A549 treated with RU486 at 1 μM for 4 hours (cell line): ENCODE measurements at places on chromosomes 4 and X. TPM values are rescaled to one million over a fixed set of nuclear protein-coding genes. Genes with fewer than 3 reads are reported as not detected.

ZRSR2 gene
- 9.8 to 13.3 TPM (median 11.3 TPM) in 5 replicates for total RNA-seq

BMPR1B gene
- 6.3 to 9.4 TPM (median 7.4 TPM) in 5 replicates for total RNA-seq

MAGEB6B gene
- total RNA-seq: not detected in 5 replicates

TCEANC gene
- total RNA-seq: 0.53 to 0.80 TPM (median 0.73 TPM) in 5 replicates

CDKL2 gene
- total RNA-seq: 0.34 to 0.93 TPM (median 0.71 TPM) in 5 replicates

PACRGL gene
- total RNA-seq: 11.3 to 16.2 TPM (median 13.2 TPM) in 5 replicates

SLC34A2 gene
- total RNA-seq: 0.05 TPM in 3 of 5 replicates, not detected in the others

RCHY1 gene
- total RNA-seq: 7.6 to 19.3 TPM (median 16.0 TPM) in 5 replicates

ABLIM2 gene
- total RNA-seq: 0.54 to 0.88 TPM (median 0.58 TPM) in 5 replicates

CLDN34 gene
- not detected in 5 replicates for total RNA-seq

TLR2 gene
- 0.08 to 0.37 TPM (median 0.18 TPM) in 4 of 5 replicates, not detected in the other for total RNA-seq

RGS12 gene
- 6.4 to 11.1 TPM (median 10.4 TPM) in 5 replicates for total RNA-seq

SSX2 gene
- not detected in 5 replicates for total RNA-seq

HPGD gene
- total RNA-seq: 43.8 to 58.1 TPM (median 51.3 TPM) in 5 replicates

RAB39B gene
- 0.62 to 0.94 TPM (median 0.64 TPM) in 5 replicates for total RNA-seq

TCEAL7 gene
- not detected in 5 replicates for total RNA-seq

TXLNG gene
- 9.8 to 18.1 TPM (median 15.6 TPM) in 5 replicates for total RNA-seq

SLC6A8 gene
- 8.8 to 12.5 TPM (median 9.8 TPM) in 5 replicates for total RNA-seq

RTL5 gene
- 1.9 to 2.9 TPM (median 2.4 TPM) in 5 replicates for total RNA-seq

TBC1D8B gene
- 0.38 to 1.5 TPM (median 1.3 TPM) in 5 replicates for total RNA-seq

SSR4 gene
- total RNA-seq: 358 to 451 TPM (median 405 TPM) in 5 replicates

GRIA2 gene
- not detected in 5 replicates for total RNA-seq

TRMT10A gene
- 3.6 to 5.6 TPM (median 4.1 TPM) in 5 replicates for total RNA-seq

SMIM10L2A gene
- total RNA-seq: 0.15 to 0.24 TPM (median 0.19 TPM) in 5 replicates

HSFX2 gene
- 0.13 to 0.55 TPM in 2 of 5 replicates, not detected in the others for total RNA-seq

FATE1 gene
- total RNA-seq: not detected in 5 replicates

BOD1L1 gene
- 17.0 to 24.4 TPM (median 18.5 TPM) in 5 replicates for total RNA-seq

IL1RAPL1 gene
- total RNA-seq: not detected in 5 replicates

C4orf36 gene
- 0.99 to 2.5 TPM (median 1.6 TPM) in 5 replicates for total RNA-seq

RPA4 gene
- 0.20 to 0.34 TPM (median 0.25 TPM) in 5 replicates for total RNA-seq

GAGE12J gene
- not detected in 5 replicates for total RNA-seq

NAA10 gene
- 211 to 249 TPM (median 229 TPM) in 5 replicates for total RNA-seq

STBD1 gene
- total RNA-seq: 6.0 to 8.6 TPM (median 8.6 TPM) in 5 replicates

LIN54 gene
- total RNA-seq: 4.1 to 7.8 TPM (median 7.2 TPM) in 5 replicates

SYP gene
- total RNA-seq: 2.2 to 3.3 TPM (median 2.8 TPM) in 5 replicates

CXorf49B gene
- total RNA-seq: not detected in 5 replicates

IL13RA2 gene
- total RNA-seq: 0.09 TPM in 1 of 5 replicates, not detected in the others
